Vagina (tissue), 2 donors: ENCODE measurements at places on chromosomes 1 and 21.

DNA sequence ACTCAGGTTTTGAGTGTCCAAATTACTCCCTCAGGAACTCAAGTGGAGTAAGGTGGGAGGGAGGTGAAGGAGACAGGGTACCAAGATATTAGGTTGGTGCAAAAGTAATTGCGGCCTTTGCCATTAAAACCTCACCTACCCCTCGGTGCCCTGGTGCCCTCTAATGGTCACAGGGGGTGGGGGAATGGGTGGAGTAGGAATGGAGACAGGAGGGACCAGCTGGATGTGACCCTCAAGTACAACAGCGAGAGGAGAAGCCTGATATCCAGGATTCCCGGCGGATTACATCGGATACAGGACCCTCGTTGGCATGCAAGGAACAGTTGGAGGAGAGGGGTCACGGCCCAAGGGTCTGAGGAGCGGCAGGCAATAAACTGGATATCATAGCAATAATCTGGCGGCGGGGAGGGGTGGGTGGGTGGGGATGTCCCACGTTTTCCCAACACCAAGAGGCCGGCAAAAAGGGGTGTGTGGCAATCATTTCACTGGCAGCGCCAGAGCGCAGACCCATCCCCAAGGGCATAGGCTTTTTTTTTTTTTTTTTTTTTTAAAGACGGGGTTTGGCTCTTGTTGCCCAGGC lies 4.3 kb upstream of the ZBTB7B start:
- DNase-seq = no peak

DNA sequence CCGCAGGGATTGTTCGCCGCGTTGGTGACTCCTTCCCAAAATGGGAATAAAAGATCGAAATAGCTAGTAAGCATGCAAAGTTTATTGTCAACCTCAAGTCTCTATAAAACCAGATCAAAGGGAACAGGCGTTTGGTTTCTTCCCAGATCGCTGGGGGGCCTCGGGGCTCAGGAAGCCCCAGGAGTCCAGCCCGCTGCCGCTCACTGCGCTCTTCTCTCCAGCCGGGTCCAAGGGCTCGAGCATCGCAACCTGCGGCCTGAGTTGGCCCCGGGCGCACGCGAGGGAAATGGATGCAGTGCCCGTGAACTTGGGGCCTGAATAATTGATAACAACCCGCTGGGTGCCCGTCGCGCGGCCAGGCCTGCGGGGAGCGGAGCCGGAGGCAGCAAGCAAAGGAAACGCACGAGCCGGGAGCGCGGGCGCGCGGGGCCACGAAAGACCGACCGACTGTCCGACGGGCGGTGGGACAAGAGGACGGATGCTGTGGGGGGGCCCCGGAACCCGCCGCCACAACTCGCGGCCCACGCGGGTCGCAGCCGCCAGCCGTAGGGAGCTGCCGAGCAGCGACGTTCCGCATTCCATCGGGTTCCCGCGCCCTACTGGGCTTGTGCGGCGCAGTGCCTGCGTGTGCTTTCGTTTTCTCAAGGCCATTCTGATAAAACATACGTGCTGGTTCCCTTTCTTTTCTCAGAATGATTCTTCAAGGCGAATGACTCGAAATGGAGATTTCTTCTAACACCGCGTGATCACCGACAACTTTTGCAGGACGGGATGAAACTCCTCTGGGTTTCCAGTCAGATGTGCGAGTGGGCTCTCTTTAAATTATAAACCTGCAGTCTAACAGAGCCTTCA lies 14.0 kb upstream of the ALX3 start:
- DNase-seq = no peak

GRCh38 chr1:46302641-46303037 lies 777 bp downstream of the LRRC41 start:
- DNase-seq = no peak

DNA sequence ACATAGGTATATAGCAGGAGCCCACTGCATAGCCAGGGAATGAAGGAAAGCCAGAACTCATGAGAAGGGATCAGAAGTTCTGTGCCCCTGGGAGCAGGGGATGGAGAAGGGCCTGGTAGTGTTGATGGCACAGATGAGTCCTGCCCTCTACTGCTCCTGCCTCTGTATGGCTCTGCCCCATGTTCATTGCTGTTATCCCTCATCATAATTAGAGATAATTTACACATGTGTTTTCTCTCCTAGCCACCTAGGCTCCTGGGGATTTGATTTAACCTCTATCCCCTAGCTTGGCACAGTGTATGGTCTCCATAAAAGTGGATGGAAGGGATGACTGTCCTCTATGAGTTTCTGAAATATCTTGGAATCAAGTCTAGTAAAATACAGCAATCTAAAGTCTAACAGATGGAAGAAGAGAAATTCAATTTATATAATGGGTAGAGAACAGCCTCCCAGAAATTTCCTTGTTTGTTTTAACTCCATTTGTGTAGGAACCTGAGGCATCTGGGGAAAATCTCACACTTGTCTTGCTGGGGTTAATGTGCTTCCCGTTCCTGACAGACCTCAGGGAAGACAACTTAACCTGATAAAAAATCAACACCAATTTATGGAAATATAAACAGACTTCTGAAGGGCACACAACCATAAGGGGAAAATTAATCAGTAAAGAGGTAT lies 393.8 kb downstream of the HHAT start:
- no peak for DNase-seq

DNA sequence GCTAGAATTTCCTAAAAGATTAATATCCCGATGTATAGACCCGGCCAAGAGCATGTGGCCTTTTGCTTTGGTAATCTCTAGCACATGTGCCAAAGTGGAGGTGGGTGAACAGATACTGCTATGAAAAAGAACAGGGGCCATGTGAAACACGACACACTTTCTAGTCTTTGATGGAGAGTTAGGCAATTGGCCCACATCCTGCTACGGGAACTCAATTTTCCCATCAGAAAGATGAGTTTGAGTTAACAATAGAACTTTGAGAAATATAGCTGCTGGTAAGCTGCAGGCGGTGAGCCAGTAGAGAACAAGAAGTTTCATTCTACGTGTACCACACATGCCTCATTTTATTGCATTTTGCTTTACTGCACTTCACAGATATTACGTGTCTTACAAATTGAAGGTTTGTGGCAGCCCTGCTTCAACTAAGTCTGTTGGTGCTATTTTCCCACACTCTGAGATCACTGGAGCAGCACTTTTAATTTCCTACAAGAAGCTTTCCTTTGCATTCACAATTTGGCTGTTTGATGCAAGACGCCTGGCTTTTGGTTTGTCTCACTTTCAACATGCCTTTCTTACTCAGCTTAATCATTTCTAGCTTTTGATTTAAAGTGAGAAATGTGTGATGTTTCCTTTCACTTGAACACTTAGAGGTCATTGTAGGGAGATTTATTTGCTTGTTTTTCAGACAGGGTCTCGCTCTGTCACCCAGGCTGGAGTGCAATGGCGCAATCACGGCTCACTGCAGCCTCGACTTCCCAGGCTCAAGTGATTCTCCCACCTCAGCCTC lies 46.3 kb downstream of the HTR6 start:
- DNase-seq = no peak

- no peak for DNase-seq
These were observed at the start of gene JAM2 for GRCh38 chr21:25638660-25639550. Gene JAM2, plus strand, starts transcription at chr21:25639258. Its CDS starts 564 bp downstream, at chr21:25639822.

GRCh38 chr1:3160647-3161145 lies 91.7 kb downstream of the PRDM16 start:
- DNase-seq = no peak

DNA sequence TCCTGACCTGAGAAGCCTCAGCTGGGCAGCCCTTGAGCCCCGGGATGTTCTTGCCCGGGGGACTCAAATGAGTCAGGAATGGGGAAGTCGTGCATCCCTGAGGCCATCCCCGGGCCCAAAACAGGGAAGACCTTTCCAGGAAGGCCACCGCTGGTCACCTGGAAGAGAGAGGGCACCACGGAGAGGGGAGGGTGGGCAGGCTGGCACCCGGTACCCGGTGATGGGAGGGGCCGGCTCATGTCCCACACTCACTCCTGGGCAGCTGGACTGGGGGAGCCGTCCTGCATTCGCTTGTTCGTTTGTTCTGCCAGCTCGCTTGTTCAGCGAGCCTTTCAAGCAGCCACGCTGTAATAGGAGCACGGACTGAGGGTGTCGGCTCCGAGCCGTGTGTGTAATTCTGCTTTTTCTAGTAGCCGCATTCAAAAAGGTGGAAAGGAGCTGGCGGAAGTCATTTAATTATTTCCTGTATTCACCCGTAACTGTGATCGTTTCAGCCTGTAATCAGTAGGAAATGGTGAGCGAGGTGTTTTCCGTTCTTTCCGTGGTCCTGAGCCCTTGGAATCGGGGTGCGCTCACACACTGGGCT lies 48.4 kb upstream of the CCDC27 start:
- no peak for DNase-seq

DNA sequence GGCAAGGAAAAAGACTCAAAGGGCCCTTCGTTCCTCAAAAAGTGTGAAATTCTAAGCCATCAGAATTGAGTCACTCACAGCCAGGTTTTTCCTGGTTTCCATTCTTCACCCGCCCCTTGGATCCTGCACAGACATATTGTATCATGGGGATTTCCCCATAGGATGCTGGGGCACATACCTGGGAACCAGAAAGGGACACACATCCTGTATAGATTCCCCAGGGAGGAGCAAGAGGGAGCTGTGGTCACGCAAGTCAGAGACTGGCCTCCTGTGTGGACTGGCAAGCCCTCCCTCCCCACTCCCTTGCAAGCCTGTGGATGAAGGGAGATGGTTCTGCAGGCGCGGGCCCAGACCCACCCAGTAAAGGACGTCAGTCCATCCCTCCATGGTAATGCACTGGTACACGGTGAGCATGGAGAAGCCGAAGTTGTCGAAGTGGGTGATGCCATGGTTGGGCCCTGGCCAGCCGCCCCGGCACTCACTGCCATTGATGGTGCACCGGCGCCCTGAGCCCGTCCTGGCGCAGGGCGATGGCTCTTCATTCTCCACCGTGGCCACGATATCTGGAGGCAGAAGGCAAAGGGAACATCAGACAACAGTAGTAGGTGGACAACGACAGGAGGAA lies 23.2 kb downstream of the CACNA1S start:
- DNase-seq = no peak

- DNase-seq = no peak
These were observed 52.2 kb downstream of the XCL2 start for GRCh38 chr1:168491527-168492164.

DNA sequence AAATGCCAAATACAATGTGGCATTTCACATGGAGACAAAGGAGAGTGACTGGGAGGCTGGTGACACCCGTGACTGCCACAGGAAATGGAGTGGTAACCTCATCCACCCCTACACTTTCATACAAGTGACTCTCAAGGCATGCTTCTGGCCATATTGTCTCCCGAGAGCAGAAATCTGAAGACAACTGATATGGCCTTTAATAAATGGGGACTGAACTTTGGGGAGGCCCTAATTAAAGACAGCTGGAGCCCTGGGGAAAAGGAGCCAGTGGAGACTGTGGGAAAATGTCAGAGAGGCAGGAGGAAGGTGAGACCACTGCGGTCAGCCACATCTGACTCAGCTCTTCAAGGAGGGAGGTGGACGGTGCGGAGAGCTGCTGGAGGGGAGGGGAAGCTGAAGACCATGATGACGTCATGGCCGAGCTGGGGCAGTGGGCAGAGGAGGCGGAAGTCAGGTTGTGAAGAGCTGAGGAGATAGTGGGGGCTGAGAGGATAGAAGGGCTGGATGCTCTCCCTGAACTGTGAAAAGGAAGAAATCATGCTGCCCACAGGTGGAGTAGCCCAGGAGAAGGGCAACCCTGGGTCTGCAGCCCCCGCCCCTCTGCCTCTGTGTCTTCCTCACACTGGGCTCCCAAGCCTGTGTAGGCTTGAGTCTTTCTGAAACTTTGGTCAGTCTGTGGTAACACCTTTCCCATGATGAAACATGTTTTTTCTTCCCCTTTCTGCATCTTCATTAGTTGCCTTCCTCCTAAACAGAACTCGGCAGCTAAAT lies 14.0 kb upstream of the NCF2 start:
- no peak for DNase-seq

- no peak for DNase-seq
These were observed 121.2 kb downstream of the EPHB2 start for GRCh38 chr1:22831729-22832413.

DNA sequence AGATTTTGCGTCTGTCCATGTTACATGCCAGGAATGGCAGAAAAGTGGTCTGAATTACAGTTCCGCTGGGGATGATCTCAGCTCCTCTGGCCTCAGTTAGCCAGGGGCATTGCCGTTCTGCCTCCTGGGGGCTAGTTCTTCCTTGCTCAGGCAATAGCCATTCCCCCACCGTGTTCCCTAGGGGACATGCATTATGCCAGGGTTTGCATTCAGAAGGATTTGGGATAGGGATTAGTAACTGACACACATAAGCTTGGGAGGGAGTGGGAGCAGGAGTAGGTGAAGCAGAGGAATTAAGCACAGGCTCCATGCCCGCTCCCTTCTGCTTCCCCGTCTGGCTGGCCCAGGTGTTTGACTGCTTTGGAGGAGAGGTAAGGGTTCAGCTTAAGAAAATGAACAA lies 12.7 kb downstream of the LRRC71 start:
- no peak for DNase-seq

DNA sequence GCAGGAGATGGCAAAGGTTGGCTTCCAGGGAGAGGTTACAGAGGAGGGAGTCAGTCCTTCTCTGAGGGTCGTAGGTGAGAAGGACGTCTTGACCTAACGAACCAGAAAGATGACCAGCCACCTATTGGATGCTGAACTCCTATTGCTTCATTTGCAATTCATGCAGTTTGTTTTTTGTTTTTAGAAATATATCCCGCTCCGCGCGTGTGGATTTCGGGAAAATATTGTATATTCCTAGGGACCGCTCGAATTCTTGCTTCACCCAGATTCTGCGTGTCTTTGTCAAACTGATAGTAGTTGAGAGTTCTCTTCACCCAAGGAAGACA lies 564 bp downstream of the DISP1 start:
- DNase-seq = no peak

DNA sequence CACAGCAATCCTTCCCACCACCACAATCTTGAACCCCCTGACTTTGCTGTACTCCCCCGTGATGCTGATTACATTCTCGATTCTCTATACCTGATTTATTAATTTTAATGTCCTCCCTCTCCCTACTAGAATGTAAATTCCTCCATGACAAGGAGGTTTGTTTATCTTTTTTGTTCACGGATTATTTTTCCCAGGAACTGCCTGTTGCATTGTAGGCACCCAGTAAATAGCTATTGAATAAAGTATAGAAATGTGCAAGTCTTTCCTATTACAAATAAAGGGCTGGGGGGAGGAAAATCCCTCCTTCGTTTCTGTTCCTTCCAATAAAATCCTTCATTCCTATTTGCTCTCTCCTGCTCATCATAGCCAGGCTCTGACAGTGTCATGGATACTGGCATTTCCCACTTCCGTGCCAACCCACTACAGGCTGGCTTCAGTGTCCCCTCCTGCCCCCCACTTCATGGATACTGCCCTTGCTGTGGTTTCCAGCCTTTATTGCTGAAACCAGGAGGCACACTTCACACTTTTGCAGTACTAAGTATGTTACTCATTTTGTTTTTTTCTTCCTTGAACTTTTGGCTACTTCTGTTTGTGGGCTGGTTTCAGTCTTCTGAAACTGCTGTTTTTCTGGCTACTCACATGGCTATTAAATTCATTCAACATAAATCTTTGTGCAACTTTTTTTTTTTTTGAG lies 7.5 kb downstream of the KIF1B start:
- DNase-seq = no peak

- no peak for DNase-seq
These were observed 38.7 kb upstream of the BATF3 start for GRCh38 chr1:212738330-212738729.

- DNase-seq = no peak
These were observed 23.0 kb downstream of the ACTA1 start for GRCh38 chr1:229410692-229411433.
